ENCODE measurements at places on chromosomes 2 and 18.
A peak's percentile ranks its signal among the peaks of the same experiment; 100 is the strongest.

DNA sequence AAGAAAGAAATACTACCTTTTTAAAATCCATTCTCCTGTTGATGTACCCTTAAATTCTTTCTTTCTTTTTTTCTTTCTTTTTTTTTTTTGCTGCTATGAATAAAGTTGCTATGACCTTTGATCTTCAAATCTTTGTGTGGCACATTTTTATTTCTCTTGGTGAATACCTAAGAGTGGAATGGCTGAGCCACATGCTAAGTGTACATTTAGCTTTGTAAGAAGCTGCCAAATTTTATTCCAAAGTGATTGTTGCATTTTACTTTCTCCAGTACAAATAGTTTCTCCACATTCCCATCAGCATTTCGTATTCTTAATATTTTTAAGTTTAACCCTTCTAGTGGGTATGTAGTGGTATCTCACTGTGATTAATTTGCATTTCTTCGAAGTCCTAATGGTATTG lies 88.8 kb upstream of the RAB27B start:
- DNase-seq: no peak

DNA sequence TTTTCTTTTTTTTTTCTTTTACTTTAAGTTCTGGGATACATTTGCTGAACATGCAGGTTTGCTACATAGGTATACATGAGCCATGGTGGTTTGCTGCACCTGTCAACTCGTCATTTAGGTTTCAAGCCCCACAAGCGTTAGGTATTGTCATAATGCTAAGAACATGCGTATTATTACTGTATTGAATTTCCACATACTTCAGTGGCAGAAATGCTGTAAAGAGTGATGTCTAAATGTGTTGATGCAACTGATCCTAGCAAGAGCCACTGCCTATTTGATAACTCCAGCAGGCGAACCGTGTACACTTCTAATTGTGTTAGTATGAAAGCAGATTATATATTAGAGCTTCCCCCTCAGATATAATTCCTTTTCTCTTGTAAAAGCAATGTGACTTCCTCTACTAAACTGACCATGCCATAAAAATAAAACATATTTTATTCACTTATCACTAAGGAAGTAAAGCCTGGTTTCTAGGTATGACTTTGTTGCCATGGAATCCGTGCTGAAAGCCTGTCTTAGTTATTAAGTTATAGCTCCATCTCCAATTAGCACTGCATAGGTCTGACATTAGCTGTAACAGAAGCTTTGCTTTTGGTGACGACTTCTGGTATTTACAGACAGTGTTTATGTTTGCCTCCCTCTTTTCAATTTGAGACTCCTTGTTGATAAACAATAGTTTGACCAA lies 280.0 kb downstream of the GALR1 start:
- no peak for DNase-seq

- DNase-seq: no peak
Measured at GRCh38 chr2:42232024-42232423, 62.9 kb downstream of the EML4 start.

DNA sequence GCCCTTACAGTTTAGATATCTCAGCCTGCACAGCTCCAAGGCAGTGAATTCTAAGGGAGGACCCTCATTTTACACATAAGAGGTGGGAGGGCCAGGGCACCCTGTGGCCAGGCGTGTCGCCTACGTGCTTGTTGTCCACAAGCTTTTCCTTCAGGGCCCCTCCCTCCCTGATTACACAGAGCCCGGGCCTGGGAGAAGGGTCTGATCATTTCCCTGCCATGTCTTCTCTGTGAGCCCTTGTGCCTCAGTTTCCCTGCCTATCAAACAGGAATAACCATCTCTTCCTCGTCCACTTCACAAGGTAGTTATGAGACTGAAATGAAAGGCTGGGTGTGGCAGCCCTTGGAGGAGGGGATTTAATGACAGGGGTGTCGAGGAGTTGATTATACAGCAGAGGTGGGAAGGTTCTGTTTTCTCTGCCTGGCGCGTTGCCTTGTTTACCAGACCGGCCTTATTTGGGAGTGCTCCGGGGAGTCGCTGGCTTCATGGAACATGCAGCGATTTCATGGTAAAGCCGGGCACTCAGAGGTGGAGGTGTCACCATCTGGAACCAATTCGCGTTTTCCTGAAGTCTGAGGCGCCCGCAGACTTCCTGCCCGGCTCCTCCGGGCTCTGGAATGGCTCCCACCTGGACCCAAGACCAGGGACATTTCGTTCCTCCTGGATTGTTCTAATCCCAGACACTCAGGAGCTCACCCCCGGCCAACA lies 208.9 kb downstream of the KLHL29 start:
- DNase-seq: peak; percentile 23

- no peak for DNase-seq
Measured at GRCh38 chr2:1088192-1088860, 137.7 kb downstream of the SNTG2 start.

DNA sequence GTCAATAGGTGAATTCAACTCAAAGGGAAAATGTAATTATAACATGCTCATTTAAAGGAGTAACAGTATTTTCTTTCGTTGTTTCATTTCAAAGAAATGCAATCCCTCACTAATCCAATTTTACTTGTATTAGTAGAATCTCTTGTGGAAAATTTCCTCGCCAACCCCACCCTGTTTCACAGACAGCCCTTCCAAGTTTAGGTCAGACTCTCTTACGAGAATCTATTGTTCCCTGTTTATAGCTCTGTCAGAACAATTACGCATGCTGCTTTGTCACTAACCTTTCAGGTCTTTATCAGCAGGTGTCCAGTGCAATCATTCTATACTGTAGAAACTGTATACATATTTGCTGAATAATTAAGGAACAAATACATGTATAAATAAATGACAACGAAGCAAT lies 657.8 kb upstream of the LINC00305 start:
- DNase-seq: no peak
